NCI-H1417 treated with DMSO at 0.1 percent for 48 hours (cell line): ENCODE measurements at places on chromosomes 1 and 21.

DNA sequence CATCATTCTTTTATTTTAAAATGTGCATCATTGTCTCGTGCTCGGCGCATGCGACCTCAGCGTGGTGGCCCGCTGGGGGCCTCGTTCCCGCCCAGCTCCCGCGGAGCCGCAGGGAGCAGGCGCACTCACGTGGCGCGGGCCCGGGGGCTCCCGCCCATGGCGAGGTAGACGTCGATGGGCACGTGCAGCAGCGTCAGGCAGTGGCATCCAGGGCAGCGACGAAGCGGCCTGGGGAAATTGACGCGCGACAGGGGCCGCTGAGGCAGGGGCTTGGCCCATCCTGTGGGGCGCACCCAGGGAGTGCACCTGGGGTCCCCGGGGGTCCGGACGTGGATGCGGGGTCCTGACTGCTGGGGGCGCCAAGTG, 994 bp downstream of the FAM229A start:
- no peak for DNase-seq

DNA sequence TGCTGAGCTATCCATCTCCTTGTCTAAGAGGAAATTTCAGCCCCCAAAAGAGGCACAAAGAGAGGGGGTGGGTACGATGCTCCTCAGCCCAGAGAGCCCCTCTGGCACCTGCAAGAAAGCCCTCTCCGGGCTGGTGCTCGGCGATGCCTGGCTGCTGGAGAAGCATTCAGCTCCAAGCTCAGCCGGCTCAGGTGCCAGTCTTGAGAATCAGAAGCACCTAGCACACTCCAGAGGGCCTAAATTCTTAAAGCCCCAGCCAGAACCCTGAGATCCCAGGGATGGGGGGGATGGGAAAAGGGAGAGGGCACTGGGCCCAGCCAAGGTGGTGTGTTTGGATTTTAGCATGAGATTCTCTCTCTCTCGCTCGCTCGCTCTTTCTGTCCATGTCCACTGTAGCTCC, 2.9 kb downstream of the GRIK3 start:
- no peak for DNase-seq

DNA sequence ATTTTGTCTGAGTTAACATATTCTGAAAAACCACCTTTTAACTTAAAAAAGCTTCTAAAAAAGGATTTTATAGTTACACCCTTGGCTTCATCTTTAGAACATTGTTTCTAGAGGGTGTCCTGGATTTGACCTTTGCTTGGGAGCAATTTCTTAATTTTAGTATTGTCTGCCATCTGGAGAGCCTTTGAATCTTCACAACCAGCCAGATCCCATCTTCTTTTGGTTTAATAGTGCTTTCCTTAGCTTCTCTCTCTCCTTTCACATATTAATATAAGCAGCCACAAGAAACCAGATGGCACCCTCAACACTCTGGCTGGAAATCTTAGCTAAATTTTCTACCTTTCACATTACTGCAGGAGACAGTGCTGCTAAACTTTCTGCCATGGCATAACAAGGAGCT, 76.5 kb upstream of the TSPAN2 start:
- no peak for DNase-seq

DNA sequence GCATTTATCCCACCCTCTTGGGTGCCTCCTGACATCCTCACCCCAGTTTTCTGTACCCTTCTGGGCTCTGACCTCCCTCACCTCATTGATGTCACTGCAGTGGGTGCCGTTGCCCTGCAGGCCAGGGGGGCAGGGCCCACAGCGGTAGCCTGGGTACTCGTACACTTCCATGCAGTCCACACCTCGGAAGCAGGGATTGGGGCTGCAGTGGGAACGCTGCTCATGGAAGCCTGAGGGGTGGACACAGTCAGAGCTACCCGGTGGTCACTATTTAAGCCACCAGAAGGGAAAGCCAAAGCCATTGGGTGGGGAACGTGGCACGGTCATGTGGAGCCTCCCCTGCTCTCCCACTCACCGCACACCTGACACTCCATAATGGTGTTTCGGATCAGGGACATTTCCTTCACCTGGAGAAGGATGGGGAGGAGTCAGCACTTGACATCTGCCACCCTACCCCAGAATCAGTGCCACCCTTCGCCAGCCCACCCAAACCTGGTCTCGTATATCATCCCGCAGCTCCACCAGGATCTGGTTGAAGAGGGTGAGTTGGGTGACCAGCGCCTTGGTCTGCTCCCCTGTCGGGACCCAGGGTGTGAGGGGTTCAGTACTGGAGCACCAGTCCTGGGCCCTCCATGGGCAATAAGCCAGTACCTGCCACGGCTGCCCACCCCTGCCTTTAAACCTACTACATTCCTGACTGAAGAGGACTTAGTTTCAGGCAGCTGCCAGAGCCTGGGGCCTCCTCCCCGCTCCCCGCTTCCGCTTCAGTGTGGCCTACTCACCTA, 4.8 kb downstream of the THBS3 start:
- no peak for DNase-seq

DNA sequence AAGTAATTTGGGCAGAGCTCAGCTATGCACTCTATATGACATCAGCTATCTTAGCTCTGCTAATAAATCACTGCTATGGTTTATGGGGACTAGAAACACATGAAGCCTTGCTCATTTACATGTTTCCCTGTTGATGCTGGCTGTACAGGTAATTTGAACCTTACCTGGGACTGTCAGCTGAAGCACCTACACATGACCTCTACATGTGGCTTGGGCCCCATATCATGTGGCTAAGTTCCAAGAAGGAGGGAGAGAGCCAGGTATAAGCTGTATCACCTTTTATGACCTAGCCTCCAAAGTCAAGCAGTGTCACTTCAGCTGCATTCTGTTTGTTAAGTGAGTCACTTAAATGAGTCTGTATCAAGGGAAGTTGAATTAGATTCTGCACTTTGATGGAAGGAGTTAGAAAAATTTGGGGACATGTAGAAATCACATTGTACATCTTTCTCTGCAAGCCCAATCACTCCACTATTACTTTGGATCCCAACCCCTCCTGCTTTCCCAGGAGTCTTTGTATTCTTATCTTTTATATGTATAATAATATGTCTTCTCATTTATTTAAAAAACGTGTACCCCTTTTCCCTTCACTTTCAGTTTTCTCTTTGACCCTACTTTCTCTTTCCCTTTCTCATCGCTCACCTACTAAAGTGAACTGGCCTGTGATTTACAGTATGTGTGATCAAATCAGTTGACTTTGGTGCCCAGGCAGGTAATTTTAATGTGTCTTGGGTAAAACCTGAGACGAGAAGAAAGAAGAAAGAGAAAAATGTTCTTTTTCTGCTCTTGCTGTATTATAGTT, 53.4 kb upstream of the PRKACB start:
- DNase-seq: no peak

DNA sequence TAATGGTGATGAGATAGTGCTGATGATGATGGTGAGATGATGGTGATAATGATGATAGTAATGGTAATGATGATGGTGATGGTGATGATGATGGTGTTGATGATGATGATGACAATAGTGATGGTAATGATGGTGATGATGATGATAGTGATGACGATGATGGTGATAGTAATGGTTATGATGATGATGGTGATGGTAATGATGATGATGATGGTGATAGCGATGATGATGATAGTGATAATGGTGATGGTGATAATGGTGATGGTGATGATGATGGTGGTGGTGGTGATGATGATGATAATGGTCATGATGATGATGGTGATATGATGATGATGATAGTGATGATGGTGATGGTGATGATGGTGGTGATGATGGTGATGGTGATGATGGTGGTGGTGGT, 384.6 kb downstream of the MATN1 start:
- no peak for DNase-seq

DNA sequence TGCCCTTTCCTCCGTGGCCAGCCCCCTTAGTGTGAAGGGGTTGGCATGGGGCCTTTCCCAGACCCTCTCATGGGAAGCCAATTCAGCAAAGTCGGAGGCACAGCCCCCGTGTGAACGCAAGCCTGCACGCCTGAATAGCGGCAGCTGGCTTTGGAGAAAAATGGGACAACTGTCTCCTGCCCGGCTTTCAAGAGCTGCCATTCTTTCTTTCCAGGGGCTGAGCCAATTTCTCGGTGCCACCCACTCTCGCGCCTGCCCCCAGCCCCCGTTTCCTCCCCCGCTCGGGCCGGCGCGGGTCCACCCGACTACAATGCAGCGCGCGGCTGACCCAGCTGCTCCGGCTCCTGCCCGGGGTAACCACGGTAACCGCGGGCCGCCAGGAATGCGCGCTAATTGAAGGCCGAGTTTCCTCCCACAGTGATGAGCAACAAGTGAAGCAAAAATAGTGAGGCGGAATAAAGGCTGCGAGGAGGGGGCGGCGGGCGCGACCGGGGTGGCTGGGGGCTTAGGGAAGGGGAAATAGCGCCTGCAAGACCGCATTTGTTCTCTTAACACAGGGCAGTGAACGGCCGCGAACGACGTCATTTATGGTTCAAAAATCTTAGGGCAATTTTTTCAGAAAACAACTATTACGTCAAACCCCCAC, 27.8 kb downstream of the ILDR2 start:
- peak; percentile 61 for DNase-seq

GRCh38 chr1:192563129-192563528, 12.4 kb upstream of the RGS1 start:
- no peak for DNase-seq

DNA sequence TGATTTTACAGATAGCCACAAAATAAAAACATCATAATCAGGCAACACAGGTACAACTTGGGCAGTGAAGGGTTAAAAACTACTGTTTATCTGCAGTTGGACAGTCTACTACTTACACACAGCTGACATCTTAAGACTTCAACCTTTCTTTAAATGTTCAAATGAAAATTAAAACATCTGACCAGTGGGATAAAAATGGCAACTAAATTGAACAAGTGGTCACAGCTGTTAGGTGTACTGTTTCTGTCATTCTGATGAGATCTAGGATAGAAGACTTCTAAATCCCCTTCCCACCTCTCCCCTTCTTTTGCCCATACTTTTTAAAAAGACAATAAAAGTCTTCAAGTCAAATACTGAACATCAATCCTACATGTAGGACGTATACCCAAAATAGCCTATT, 56.2 kb downstream of the ENAH start:
- no peak for DNase-seq

DNA sequence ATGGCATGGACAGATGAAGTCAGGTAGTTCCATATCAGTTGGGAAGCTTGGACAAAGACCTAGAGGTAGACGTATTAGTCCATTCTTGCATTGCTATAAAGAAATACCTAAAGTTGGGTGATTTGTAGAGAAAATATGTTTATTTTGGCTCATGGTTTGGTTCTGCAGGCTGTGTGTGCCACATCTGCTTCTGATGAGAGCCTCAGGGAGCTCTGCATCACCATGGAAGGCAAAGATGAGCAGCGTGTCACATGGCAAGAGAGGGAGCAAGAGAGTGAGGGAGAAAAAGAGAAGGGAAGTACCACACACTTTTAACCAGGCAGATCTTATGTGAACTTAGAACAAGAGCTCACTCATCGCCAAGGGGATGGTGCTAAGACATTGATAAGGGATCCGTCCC, 9.0 kb downstream of the TSACC start:
- no peak for DNase-seq

GRCh38 chr1:54273092-54273794, 73.3 kb downstream of the MRPL37 start:
- DNase-seq: peak; percentile 65

DNA sequence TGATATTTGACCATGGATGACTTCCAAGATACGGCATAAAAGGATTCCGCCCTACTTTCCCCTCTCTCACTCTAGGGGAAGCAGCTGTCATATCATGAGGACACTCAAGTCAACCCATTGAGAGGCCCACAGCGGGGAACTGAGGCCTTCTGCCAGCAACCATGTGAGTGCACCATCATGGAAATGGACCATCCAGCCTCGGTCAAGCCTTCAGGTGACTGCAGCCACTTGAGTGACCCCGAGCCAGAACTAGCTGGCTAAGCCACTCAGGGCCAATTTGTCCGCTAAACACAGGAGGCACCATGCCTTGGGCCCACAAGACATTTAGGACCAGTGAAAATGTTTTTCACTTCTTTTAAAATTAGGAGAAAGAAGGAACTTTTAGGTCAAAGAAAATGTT, 11.1 kb upstream of the GJB5 start:
- DNase-seq: no peak

DNA sequence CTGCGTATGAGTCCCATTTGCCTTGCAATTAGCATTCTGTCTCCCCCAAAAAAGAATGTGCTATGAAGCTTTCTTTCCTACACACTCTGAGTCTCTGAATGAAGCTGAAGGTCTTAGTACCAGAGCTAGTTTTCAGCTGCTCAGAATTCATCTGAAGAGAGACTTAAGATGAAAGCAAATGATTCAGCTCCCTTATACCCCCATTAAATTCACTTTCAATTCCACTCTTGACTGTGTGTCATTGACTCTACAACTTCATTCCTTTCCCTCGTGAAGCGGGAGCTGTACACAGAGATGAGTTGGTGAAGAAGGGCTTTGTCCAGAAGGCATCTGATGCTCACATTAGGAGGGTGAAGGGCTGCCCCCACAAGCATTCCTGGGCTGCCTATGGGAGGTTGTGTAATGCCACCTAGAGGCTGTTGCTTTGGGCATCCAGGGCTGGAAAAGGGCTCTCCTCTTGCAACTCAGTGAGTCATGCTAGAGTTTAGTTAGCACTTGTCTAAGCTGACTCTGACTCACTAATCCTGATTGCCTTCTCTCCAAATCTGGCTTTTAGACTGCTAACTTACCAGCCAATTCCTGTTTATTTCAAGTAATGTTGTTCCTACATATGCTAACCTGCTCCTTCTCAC, 1.8 kb downstream of the SPRR1B start:
- DNase-seq: no peak

DNA sequence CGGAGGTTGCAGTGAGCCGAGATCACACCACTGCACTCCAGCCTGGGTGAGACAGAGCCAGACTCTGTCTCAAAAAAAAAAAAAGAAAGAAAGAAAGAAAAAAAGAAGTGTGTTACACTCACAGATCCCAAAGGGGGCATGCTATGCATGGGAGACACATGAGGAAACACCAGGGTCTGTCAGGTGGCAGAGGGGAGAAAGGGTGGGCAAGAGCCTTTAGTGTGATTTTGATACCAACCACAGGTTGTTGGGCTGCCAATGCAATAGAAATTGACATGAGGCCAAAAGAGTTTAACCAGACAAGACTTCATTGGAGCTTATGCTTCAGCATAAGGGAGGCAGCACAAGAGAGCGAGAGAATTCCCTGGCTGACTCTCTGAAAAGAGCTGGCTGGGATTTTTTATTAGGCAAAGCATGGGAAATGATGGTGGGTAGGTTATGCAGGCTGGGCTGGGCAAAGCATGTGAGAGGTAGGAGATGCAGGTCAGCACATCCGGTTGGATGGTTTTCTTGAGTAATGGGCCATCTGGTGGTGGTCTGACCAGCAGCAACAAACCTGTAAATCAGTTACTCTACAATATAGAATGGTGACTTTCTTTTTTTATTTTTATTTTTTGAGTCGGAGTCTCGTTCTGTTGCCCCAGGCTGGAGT, 11.7 kb upstream of the EXTL1 start:
- DNase-seq: no peak

DNA sequence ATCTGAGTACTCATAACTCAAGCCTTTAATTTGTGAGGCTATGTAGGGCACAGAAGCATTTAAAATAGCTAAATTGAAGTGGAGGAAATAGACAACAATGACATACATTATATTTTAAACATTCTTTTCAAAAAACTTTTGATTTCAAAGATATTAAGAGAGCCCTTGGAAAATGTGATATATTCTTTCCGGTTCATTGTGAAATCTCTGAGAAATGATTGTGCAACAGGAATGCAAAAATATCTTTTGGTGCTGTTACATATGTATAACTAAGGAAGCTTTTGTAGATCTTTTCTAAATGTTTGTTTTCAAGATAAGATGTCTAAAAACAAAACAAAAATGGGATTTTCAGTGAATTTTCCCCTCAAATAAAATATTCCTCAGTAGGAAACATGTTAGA, 185.2 kb downstream of the LEPR start:
- no peak for DNase-seq

- no peak for DNase-seq
Measured at GRCh38 chr1:31587720-31588423, 11.6 kb downstream of the TINAGL1 start.
